Suppressor macrophage (primary cell): ENCODE measurements at places on chromosomes 3 and 15.
A peak's percentile ranks its signal among the peaks of the same experiment; 100 is the strongest.

GRCh38 chr3:3082234-3082924, 27.8 kb downstream of the IL5RA start:
- DNase-seq, result no peak

DNA sequence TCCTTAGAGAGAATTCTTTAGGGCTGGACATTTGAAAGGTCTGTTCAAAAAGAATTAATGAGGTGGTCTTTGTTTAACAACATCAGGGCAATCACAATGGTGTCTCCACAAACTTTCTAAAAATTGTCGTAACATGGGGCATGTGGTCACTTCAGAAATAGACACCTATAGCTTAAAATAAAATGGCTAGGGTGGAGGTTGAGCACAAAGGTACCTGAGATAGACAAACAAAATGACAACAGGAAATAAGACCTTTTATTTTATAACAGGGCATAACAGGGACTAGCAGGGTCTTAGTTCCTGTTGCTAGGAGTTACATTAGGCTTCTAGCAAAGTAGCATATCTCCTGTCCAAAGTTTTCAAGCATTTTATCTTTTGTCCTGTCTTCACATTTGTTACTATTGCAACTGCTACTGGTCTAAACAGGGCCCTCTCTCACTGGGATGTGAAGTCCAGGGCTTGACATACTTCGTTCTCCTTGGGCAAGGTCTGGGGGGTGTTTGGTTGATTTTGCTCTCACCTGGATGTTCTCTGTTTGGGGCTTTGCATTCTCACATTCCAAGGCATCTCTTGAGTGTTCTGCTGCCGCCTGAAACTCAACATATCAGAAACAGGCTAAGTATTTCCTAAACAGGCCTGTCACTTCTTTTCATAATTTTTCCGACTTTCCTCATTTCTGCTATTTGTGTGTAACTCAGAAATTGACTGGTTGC, 3.0 kb downstream of the GCSAM start:
- DNase-seq, result no peak

- DNase-seq, result peak; percentile 60
Observed at GRCh38 chr3:88180398-88180999, 30.7 kb downstream of the C3orf38 start.

DNA sequence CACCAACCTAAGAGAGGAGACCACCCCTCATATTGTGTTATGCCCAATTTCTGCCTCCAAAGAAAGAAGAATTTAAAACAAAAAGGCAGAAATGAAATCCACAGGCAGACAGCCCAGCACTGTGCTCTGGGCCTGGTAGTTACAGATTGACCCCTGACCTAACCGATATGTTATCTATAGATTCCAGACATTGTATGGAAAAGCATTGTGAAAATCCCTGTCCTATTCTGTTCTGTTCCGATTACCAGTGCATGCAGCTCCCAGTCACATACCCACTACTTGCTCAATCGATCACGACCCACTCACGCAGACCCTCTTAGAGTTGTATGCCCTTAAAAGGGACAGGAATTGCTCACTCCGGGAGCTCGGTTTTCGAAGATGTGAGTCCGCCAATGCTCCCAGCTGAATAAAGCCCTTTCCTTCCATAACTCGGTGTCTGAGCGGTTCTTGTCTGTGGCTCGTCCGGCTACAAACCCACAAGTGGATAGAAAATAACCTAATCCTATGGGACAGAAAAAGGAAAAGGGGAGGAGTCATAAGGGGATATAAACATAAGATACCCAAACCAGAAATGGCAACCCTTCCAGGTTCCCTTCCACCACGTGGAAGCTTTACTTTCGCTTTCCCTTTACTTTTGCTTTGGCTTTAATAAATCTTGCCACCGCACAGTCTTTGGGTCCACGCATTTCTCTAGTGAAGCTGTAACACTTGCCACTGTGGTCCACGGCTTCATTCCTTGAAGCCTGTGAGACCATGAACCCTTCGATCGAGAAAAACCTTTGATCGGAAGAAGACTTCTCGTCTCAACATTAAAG, 1.7 kb upstream of the CFAP91 start:
- DNase-seq, result no peak

GRCh38 chr15:62940755-62941361, 101.7 kb upstream of the TPM1 start:
- peak; percentile 94 for DNase-seq

- DNase-seq, result peak; percentile 5
Observed at GRCh38 chr3:153767601-153768560, 353.3 kb upstream of the ARHGEF26 start.
